Stimulated activated CD4-positive, alpha-beta T cell treated with anti-CD3 and anti-CD28 coated beads, Interleukin-1b, Interleukin-23, amount 100 ng/mL, for 1 hour (primary cell): ENCODE measurements at places on chromosomes 2 and 18.
A peak's percentile ranks its signal among the peaks of the same experiment; 100 is the strongest.

GRCh38 chr2:207136874-207137273 lies 28.9 kb downstream of the KLF7 start:
- DNase-seq, result no peak

GRCh38 chr2:43152186-43152585 lies 74.2 kb downstream of the ZFP36L2 start:
- DNase-seq, result no peak

GRCh38 chr18:53426666-53427184 lies 797.7 kb downstream of the MBD2 start:
- no peak for DNase-seq

DNA sequence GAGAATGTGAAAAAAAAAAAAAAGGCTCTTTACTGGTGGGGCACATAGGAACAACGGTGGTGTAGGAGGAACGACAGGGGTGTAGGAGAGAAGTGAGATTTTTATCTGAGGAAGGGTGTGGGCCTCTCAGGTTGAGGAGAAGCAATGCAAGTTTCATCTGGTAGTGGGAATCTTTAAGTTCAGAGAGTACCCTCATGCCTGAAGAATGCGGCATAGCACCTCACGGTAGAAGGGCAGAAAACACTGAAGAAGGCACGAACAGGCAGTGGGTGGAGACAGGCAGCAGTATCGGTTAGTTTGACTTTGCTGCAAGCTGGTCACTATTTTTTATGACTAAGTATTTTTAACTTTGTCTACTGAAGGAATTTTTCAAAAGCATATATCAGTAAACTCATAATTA lies 52.2 kb upstream of the TSPYL6 start:
- DNase-seq, result no peak

- no peak for DNase-seq
These were observed 10.9 kb downstream of the INPP4A start for GRCh38 chr2:98455494-98455976.

GRCh38 chr2:131801210-131801744 lies 273.6 kb downstream of the CCDC74A start:
- no peak for DNase-seq

DNA sequence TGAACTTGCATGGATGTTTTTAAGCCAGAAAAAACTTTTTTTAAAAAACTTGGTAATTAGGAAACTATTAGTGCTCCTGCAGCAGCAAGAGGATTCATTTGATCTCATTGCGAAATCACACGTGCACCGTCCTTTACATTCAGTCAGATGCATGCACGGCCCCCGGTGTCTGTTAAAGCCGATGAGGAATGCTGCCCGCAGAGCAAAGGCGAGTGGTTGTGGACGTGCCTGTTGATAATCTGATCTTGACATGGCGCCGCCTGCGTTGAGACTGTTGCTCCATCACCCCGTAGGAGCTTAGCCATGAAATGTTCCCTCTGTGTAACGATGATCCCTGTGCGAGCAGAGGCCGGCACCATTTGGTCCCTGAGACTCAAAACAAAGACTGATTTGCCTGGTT lies 300.0 kb downstream of the GBX2 start:
- DNase-seq, result no peak

DNA sequence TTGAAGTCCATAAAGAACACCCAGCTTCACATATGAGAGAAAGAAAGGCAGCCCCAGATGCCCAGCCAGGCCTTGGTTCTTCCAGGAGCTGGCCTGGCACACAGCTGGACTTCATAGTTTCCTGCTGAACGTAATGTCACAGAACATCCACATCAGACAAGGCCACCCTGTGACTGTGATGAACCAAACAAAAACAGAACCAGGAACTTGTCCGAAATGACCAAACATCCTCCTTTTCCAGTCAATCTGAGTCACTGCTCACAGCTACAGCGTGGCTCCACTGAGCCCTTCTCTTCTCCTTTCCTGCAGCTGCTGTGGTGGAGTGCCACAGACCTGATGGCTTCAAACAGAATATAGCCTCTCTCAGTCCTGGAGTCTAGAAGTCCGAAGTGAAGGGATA lies 45.4 kb upstream of the PAPOLG start:
- no peak for DNase-seq

GRCh38 chr2:43157506-43158246 lies 68.7 kb downstream of the ZFP36L2 start:
- DNase-seq, result no peak

DNA sequence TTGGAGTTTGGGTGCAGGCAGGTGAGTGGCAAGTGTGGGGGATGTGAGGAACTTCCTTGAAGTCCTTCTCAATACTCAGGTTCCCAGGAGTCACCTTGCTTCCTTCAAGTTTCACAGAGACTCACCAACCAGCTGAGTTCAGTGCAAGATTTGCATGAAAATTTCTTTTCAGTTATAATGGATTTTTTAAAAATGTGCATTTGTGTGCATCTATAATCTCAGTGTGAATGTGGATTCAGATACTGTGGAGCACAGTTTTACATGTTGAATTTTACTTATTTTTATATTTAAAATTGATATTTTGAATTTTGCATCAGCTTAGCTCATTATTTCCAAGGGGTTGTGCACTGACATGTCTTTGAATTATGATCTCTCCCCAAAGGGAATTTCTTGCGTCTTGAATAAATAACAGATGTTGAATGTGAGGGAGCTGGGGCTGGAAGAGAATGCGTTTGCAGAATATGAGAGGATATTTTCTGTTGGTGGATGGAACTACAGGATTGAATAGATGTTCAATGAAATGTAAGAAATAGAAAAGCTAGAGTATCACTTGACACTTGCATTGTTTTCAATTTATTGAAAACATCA lies 184.3 kb downstream of the RPRM start:
- no peak for DNase-seq

GRCh38 chr2:71742953-71743601 lies 289.7 kb downstream of the DYSF start:
- no peak for DNase-seq

DNA sequence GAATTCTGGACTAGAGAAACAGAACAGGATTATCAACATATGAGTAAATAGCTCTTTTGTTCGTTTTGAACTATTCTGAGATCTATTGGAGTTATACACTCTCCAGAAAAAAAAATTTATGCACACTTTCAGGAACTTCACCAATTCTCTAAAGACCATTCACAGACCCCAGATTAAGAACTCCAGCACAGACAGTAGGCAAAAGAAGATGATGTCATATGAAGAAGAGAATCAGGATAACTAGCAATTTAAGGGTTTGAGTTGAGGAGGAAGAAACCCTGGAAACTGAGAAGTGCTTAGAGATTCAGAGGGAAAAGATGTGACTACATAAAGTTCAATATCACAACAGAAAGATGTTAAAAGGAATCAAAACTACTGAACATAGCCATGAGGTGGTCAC lies 69.9 kb downstream of the SIGLEC15 start:
- DNase-seq, result no peak

GRCh38 chr2:15665067-15665942 lies 73.6 kb downstream of the DDX1 start:
- no peak for DNase-seq

- no peak for DNase-seq
These were observed 40.7 kb downstream of the ODC1 start for GRCh38 chr2:10407432-10407831.

DNA sequence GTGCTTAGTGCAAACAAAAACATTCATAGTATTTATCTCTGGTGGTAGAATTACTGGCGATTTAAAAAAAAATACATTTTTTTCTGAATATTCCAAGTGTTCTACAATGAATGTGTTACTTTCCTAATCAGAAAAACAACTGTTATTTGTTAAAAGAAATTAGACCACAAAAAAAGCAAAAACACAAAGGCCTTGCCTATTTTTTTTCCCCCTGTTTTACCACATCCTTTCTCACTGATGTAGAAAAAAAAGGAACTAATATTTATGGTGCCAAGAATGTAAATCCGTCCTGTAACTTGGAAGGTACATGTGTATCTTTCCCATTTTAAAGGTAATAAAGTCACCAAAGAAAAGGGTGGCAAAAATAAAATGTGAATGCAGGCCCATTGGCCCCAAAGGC lies 28.4 kb upstream of the MGAT4A start:
- DNase-seq, result no peak

DNA sequence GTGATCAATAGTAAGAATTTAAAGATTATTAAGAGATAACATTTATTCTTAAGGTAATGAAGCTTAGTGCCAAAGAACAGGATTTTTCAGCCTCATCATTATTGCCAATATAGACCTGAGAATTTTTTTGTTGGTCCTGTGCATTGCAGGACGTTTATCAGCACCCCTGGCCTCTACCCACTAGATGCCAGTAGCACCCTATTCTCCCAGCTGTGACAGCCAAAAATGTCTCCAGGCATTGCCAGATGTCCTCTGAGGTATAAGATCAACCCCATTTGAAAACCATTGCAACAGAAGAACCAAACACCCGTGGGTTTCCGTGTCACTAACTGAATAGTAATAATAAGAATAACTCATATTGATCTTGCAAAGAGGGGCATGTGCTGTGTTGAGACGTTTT lies 700.0 kb upstream of the SOX11 start:
- DNase-seq, result no peak

DNA sequence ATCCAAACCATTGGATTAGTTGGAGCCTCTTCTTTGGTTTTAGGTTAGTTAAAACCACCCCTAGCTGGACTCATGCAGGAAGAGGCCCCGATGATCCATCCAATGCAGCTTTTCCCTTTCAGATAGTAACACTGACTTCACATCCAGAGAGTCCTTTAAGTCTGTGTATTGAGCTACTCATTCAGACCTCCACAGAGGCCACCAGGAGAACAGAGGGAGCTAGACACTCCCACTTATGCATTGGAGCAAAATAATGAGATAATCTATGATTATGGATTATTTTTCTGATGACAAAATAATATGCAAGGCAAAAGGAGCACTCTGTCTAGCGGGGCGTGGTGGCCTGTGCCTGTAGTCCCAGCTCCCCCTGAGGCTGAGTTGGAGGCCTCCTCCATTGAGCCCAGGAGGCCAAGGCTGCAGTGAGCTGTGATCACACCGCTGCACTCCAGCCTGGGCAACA lies 1.6 kb upstream of the ROCK2 start:
- DNase-seq, result no peak

DNA sequence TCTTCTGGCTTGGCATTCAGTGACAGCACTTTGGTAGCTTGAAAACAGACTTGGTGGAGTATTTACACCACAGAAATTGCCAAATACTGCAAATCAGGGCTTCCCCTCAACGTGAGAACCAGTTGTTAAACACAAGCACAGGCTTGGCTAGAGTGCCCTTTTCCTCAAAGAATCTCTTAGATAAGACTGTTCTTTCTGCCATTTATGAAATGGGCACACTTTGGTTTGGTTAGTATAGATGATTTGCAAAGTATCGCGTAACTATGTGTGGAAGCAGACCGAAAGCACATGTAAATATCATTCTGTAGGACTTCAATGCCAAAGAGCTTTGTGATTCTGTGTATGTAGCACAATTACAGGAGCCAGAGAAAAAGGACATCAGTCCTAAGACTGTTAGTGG lies 308.2 kb downstream of the DCC start:
- no peak for DNase-seq

- DNase-seq, result no peak
These were observed 246.2 kb downstream of the XIRP2 start for GRCh38 chr2:167134381-167135072.

DNA sequence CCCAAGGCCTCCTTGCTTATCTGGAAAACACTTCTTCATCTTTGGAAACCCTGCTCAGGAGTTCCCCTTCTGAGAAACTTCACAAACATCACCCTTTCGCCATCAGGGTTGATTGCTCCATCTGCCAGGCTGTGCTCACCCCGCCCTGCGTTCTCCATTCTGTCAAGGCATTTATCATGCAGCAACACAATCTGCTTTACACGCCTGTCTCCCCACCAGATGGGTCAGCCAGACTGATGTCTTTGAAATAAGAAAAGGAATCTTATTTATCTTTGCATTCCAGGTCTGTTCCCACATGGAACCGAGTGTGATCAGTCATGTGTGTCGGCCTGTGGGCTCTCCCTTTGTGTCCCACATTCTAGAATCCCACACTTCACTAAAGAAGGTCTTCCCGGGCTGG lies 110.0 kb upstream of the ARL4C start:
- DNase-seq, result no peak

GRCh38 chr18:44748582-44748981 lies 67.9 kb downstream of the SETBP1 start:
- no peak for DNase-seq

DNA sequence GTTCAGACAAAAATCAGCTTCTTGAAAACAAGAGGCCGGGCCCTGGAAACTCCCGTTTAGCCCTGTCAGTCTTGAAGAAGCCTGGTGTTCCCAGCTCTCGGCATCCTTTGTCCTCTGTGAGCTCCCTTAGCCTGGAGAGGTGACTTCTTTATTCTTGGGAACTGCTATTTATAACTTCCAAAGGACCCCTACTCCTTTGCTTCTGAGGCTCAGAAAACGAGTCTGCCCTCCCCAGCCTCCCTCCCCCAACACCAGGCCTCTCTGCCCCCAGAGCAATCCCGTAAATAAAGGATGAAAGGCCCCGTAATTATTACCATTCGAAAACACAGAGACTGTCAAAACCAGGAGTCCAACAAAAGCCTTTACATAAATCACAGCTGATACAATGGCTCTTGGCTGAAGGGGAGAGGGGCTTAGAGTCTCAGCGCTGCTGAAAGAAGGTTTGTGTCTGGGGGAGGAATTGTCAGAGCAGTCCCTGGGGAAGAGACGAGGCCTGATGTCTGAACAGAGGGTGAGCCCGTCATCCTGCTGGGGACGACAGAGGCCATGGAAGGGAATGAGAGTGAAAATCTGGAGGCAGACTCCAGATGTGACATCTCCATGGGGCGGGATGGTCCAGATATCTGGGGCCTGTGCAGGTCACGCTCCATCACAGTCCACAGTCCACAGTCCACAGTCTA lies 283.0 kb downstream of the MYCN start:
- no peak for DNase-seq

- DNase-seq, result no peak
These were observed 175.3 kb upstream of the LRP1B start for GRCh38 chr2:142306131-142306530.

DNA sequence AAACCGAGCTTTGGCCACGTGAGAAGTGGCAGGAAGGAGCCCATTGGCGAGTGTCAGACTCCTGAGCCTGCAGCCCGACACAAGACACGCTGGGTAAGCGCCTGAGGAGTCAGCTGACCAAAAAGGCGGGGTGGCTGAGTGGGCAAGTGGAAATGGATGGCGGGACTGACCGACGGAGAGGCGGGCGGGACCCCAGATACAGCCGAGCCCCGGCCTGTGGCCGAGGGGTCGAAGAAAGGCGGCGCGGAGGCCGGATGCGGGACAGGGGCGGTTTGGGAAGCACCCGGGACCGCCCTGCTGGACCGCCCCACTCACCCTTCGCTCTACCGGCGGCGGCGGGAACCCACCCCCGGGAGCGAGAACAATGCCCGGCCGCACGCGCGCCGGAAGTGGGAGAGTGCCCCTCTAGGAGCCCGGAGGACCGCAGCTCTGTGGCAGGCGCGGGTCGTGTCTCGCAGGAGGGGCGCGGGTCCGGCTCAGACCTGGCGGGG lies 22.8 kb downstream of the ZSCAN30 start:
- peak; percentile 35 for DNase-seq

- no peak for DNase-seq
These were observed 309.9 kb downstream of the LRP1B start for GRCh38 chr2:141820893-141821292.

- DNase-seq, result no peak
These were observed 699.3 kb downstream of the NR4A2 start for GRCh38 chr2:155633060-155633839.

- DNase-seq, result no peak
These were observed 416.3 kb upstream of the PIK3C3 start for GRCh38 chr18:41538751-41539150.
